ENCODE measurements at places on chromosomes 2 and 18.

DNA sequence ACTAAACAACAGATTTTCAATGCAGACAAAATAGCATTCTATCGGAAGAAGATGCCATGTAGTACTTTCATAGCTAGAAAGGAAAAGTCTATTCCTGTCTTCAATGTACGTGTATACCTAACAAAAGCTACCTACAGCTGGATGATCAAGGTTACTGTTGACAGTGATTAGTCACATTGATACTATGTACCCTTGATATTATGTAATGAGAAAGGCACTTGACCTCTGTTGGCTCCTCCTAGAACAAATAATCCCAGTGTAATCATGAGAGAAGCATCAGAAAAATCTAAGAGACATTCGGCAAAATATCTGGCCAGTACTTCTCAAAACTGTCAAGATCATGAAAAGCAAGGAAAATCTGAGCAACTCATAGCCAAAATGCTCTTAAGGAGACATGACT is 44.4 kb upstream of the LRRTM4 start:
- no peak for DNase-seq

- DNase-seq = no peak
These were observed 50.4 kb upstream of the CTIF start for GRCh38 chr18:48488388-48488850.

DNA sequence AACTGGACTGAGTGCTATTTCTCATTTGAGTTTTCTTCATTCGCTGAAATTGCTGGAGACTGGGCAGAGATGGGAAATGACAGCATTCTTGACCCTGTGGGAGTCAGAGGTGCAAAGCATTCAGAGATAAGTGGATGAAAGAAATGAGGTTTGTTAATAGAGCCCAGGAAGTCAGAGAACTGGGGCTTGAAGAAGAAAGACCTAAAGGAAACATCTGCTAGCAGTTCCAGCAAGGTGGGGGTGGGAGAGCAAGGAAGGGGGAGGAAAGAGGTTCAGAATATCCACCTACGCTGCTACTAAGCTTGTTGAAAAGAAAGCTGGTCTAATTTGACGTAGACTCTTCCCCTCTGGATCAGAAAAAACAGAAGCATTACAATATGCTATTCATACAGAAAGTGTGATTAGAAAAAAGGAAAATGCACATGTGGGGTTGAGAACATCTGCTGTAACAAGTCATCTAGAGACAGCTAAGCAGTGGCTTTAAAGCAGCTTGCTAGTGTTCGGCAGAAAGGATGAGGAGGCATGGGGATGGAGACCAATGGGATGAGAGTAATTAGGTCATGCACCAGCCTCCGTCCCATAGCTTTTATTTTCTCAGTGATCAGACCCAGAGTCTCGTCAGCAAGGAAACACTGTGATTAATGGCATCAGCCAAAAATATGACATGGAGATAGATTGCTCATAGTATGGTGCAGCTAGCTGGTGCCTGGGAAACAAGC is 29.7 kb downstream of the NAB1 start:
- DNase-seq = no peak

DNA sequence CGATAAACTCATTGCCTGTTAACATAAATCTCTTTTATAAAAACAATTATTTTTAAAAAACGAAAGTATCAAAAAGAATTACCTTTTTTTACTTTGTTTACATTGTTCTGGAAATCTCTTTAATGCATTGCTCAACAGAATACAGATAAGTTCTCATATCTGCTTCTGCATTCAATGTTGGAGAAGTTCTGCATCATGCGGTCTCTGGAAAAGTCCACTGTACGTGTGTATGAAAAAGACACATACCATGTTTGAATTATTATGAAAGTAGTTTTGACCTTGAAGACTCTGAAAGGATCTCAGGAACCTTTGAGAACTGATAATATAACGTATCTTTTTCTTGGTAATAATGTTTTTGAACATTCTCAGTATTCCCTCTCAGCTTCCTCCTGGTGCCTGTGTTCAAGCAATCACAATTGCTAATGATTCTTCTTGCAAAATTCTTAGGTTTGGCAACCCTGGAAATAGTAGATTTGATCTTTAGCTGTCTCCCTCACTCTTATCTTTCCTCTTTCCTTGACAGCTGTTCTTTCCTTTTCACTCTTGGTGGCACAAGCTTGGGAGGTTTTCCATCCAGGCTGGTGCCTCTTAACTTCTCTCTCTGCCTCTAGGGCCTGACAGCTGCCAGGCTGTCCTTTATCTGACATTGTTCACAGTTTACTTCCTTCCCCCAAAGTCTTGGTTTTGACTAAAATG is 12.4 kb upstream of the IL1R1 start:
- no peak for DNase-seq

DNA sequence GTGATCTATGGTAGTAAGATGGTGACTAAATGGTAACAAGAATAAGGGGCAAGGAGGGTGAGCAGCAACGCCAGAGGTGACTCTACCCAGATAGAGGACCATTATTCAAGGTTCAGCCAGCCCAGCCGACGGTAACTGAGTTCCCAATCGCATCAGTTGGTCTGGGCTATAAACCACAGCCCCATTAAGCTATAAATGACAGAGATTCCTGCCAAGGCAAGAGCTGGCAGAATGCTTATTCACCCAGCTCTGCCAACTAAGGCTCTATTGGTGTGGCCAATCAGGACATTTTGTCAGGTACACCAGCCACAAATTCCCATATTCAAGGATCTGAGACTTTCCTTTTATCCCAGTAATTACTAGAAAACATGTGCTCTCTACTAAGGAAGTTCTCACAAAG is 3.6 kb downstream of the CHN1 start:
- DNase-seq = peak; percentile 17

- DNase-seq = no peak
These were observed 143.5 kb downstream of the MBP start for GRCh38 chr18:76988827-76989646.

GRCh38 chr2:238226698-238227586 is 12.9 kb downstream of the HES6 start:
- no peak for DNase-seq

- DNase-seq = no peak
These were observed 100.1 kb downstream of the VAPA start for GRCh38 chr18:10013621-10014543.

All from NCI-H446 treated with DMSO at 0.1 percent for 48 hours (cell line).